ENCODE measurements at places on chromosomes 11 and 22.
A peak's percentile ranks its signal among the peaks of the same experiment; 100 is the strongest.

DNA sequence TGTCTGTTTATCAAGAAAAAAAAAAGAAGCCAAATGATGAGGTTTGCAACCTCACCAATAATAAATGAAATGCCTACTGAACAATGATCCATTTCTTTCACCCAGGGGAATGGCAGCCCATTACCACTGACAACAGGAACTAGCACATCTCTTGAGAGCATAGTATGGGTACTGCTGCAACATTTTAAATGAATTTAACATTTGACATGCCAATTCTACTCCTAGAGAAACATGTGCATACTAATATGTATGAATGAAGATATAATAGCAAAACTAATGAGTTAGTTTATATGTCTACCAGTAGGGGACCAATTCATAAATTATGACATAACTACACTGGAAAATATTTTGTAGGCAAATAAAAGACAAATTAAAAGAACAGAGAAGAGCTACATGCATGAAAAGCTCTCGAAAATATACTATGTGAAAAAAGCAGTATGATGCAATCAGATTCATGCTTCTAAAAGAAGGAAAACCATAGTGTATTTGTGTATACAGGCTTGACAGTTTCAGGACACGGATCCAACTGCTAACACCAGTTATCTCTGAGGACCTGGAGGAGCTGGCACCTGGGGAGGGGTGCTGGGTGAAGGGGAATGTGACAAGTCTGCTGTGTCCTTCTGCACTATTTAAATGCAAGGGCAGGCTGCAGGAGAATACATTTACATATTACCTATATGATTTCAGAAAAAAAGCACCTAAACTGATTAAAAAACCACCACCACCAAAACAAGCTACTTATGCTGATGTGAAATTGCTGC is 6.9 kb downstream of the SMCO4 start:
- no peak for DNase-seq

GRCh38 chr22:45869340-45869847 is 107.6 kb downstream of the WNT7B start:
- DNase-seq = peak; percentile 39

DNA sequence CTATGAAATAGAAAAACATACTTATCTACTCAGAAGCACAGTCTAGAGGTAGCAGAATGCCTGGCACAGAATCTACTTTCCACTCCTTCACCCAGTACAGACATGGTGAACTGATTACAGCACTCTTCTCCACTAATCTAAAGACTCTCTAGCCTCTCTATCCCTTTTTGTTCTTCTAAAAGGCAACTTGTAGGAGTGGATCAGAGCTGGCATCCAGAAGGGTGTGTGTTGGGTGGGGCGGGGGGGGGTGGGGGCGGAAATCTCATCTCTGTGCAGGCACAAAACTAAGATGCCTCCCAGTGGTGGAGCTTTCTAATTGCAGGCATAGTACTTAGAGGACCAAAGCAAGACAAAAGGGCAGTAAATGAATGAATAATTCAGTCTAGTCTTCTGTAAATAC is 11.5 kb upstream of the EMID1 start:
- no peak for DNase-seq

GRCh38 chr22:17562906-17563870 is at the start of gene SLC25A18:
Gene SLC25A18, plus strand, starts transcription at chr22:17563498. Its CDS starts 16,447 bp downstream, at chr22:17579945.
- peak; percentile 9 for DNase-seq

- DNase-seq = no peak
These were observed 23.5 kb upstream of the L3MBTL2 start for GRCh38 chr22:41181349-41182241.

GRCh38 chr11:14582793-14583192 is 60.8 kb upstream of the PDE3B start:
- no peak for DNase-seq

DNA sequence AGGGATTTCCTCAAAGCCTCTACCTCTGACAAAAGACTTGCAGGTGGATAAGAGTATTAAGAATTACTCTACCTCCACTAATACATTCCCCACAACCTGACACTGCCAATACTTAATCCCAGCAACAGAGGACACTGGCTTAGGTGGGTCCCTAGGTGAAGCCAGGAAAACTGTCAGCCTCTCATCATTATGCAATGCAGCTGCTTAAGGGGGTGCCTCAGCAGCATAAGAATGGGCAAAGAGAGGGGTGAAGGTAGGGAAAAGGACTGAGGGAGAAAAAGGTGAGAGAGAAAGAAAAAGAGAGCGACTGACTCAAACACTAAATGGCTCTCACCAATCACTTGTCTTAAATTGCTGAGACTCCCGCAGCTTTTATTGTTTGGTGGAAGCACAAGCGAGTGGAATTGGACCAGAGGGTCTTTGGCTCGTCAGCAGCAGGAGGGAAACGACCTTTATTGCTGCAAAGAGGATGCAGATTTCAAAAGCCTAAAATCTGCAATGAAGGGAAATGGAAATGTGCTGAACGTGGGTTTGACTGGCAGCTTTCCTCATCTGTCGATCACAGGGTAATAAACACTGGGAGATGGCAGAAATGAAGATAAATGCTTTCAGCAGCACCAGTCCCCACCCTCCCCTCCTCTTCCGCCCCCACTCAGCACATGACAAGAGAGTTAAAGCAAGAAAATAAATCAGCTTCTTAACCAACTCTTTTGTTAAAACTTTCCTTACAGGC is 64.9 kb upstream of the CHRM4 start:
- DNase-seq = no peak

GRCh38 chr11:70448983-70449567 is 50.7 kb downstream of the CTTN start:
- DNase-seq = no peak

GRCh38 chr11:113178381-113179070 is 135.9 kb upstream of the TTC12 start:
- DNase-seq = no peak

All from spleen (tissue), 13 donors.